A549 treated with dexamethasone at 1 μM for 4 hours (cell line): ENCODE measurements at places on chromosomes 4 and X. TPM values are rescaled to one million over a fixed set of nuclear protein-coding genes. Genes with fewer than 3 reads are reported as not detected.

GEMIN8 gene
- total RNA-seq: 8.7 to 10.2 TPM (median 9.9 TPM) in 5 replicates

RAB40A gene
- total RNA-seq: 0.05 to 0.13 TPM (median 0.09 TPM) in 4 of 5 replicates, not detected in the other

VSIG4 gene
- not detected in 5 replicates for total RNA-seq

GPR143 gene
- 0.23 to 0.42 TPM (median 0.27 TPM) in 5 replicates for total RNA-seq

GPR173 gene
- not detected in 5 replicates for total RNA-seq

PAGE4 gene
- not detected in 5 replicates for total RNA-seq

SPANXB1 gene
- 1.8 to 3.1 TPM (median 2.1 TPM) in 5 replicates for total RNA-seq
